ENCODE measurements at places on chromosomes 1 and 21. TPM values are rescaled to one million over a fixed set of nuclear protein-coding genes. Genes with fewer than 3 reads are reported as not detected.

Gene CCDC190
- not detected for total RNA-seq

Gene GPR37L1
- total RNA-seq, result under 0.01 TPM

Gene FHAD1
- not detected for total RNA-seq

Gene GBP3
- 31.4 TPM for total RNA-seq

Gene KIAA0040
- 18.8 TPM for total RNA-seq

Gene PODN
- 200 TPM for total RNA-seq

Gene IL20
- not detected for total RNA-seq

Gene SGIP1
- total RNA-seq, result 9.4 TPM

Gene CHRM3
- total RNA-seq, result 63.8 TPM

Gene GLIS1
- 0.83 TPM for total RNA-seq

Gene DDAH1
- 11.5 TPM for total RNA-seq

Gene KCNT2
- total RNA-seq, result 3.1 TPM

Gene RHOU
- 9.7 TPM for total RNA-seq

Gene OBSCN
- 21.0 TPM for total RNA-seq

Gene FAM177B
- 4.7 TPM for total RNA-seq

Gene DNAH14
- total RNA-seq, result 7.1 TPM

Gene NVL
- 24.7 TPM for total RNA-seq

Gene ACBD3
- total RNA-seq, result 34.1 TPM

Gene ALX3
- total RNA-seq, result not detected

Gene ANKRD65
- 16.1 TPM for total RNA-seq

Gene ICOSLG
- total RNA-seq, result 0.83 TPM

Gene XPR1
- 18.8 TPM for total RNA-seq

Gene COL24A1
- total RNA-seq, result 7.6 TPM

Gene CELA2A
- not detected for total RNA-seq

Gene FAM167B
- total RNA-seq, result 2.2 TPM

Gene FAM151A
- total RNA-seq, result not detected

Gene S100A3
- 1.1 TPM for total RNA-seq

Gene FNDC7
- not detected for total RNA-seq

Gene FAM72D
- total RNA-seq, result not detected

Gene FCRL2
- not detected for total RNA-seq

Gene TAS1R3
- not detected for total RNA-seq

Gene SH2D1B
- total RNA-seq, result not detected

Gene KRTAP13-2
- total RNA-seq, result not detected

Gene GPR52
- 1.1 TPM for total RNA-seq

Gene KRTAP19-3
- not detected for total RNA-seq

Gene TNFRSF9
- total RNA-seq, result not detected

Gene CFAP141
- total RNA-seq, result not detected

Gene CRYAA
- not detected for total RNA-seq

Gene HMGN2
- 403 TPM for total RNA-seq

Gene TRIM67
- under 0.01 TPM for total RNA-seq

Gene ZYG11A
- not detected for total RNA-seq

All from sigmoid colon (tissue), 7 donors.